Coronary artery (tissue), 2 donors: ENCODE measurements at places on chromosomes 4 and X.

GRCh38 chrX:82589410-82589809, 918.7 kb upstream of the POU3F4 start:
- DNase-seq, result no peak

GRCh38 chrX:31228909-31229308, 157.1 kb upstream of the FTHL17 start:
- no peak for DNase-seq

DNA sequence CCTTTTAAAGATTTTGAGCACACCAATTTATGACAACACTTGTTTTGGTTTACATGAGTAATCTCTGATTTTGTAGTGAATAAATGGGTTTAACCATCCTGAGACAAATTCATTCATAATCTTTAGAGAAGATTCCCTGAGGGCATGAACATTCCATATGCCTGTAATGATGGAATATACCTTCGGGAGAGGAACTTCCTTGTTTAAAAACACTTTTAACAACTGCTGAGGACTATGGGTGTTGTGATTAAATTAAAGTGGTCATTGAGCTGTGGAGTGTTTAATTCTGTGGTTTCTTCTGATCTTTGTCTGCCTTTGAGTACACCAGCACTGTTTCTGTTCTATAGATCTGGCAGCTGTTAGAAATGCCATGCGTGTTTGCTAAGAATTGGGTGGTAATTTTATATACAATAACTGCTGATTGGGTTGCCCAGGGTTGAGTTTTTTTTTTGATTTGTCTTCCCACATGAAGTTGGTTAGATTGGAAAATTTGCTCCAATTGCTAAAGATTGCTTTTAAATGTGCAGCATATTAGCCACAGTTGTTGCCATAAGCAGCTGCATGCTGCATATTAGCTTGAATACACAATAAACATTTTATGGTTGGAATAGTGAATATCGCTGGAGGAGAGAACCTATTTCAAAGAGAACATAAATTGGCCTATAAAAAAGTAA, 86.8 kb downstream of the DCLK2 start:
- DNase-seq, result no peak

- DNase-seq, result no peak
Observed at GRCh38 chrX:106246511-106246910, 78.4 kb downstream of the PWWP3B start.

DNA sequence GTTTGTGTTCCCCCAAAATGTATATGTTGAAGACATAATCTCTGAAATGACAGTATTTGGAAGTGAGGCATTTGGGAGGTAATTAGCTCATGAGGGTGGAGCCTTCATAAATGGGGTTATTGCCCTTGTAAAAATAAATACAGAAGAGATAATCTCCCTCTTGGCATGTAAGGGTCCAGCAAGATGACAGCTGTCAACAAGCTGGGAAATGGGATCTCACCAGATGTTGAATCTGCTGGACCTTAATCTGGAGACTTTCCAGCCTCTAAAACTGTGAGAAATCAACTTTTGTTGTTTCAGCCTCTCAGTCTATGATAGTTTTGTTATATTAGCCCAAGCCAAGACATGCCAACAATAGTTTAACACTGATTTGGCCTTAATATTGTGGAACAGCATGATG, 438.2 kb upstream of the PCDH7 start:
- no peak for DNase-seq

- no peak for DNase-seq
Observed at GRCh38 chrX:120145295-120145925, 13.0 kb upstream of the RHOXF2 start.

GRCh38 chr4:112287258-112287989, 1.7 kb upstream of the TIFA start:
- no peak for DNase-seq

DNA sequence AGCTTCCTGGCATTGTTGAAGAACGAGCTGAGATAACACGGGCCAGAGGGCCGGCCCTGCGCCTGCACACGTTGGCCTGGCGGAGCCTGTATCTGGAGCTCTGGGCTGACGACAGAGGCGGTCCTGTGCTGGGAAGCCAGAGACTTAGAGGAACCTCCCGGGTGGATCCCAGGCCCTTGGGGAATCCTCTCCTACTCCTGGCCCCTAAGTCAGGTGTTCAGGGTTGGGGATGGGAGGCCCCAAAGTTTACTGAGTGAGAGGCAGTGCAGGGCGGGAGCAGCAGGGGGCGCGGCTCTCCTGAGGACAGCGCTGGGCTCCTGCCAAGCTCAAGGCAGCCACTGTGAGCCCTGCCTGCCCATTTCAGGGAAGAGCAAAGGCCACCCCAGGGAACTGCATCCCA, 2.5 kb upstream of the HTRA3 start:
- no peak for DNase-seq

DNA sequence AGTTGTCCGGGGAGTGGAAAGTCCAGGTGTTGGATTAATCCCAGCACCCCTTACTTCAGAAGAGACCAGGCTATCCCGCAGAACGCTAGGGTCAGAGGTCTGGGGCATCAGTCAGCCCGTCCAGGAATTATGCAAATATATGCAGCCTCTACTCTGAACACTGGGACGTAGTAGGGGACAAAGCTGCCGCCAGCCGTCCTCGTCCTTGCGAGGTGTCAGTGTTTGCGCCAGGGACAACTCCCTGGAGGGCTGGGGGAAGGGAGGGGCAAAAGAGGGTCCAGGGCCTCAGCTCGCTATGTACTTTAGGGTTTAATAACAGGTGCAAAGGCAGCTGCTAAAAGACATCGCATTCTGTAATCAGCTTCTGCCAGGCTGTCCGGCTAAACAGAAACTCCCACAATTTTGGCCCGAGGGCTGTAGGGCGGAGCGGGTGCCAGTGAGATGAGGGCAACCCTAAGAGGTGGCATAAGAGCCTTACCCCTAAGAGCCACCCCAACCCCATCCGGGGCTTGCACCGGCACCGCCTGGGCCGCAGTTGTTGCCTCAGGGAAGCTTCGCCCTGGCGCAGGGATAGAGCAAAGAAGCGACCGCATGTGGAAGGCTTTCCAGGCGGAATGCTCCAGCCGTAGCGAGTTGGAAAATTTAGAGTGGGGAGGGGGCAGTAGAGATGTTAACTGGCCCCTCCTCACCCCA, 8.4 kb downstream of the HAND2 start:
- DNase-seq, result no peak

DNA sequence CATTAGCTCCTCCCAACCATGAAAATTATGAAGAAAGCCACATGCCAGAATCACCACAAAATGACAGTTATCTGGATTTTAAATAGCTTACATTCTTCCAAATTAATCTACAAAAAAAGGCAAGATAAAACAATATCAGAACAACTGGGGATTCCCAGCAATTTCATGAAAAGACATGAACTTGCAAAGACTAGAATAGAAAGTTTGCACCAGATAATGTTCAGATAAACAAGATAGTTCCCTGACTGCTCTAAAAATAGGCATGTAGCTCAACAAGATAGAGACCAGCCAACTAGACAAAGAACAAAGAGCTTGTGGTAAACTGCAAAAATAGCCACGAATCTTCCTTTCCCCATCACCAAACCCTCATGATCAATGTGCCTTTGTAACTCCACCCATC, 30.3 kb upstream of the DDX53 start:
- no peak for DNase-seq

- no peak for DNase-seq
Observed at GRCh38 chr4:122865425-122865824, 38.8 kb downstream of the FGF2 start.

GRCh38 chr4:40369437-40370274, 34.5 kb downstream of the CHRNA9 start:
- DNase-seq, result no peak

GRCh38 chr4:25449270-25449669, 72.2 kb downstream of the ANAPC4 start:
- no peak for DNase-seq

GRCh38 chrX:53003111-53003510, 44.8 kb upstream of the FAM156A start:
- DNase-seq, result no peak

DNA sequence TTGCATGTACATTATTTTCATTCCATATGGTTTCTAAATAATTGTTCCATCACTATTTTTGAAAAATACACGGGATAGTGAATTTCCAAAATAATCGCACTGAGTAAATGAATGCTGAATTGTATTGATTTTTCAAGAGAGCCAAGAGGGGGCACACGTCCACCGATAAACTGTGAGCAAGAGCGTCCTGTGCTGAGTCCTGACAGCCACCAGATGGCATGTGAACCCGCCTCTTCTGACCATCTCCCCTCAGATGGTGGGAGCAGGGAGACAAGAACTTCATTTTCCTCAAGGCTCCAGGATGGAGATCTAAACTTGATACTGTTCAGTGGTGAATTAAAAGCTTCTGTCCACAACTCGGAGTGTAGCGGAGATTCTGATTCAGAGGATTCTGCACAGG, 30.6 kb upstream of the IL9R start:
- DNase-seq, result no peak

DNA sequence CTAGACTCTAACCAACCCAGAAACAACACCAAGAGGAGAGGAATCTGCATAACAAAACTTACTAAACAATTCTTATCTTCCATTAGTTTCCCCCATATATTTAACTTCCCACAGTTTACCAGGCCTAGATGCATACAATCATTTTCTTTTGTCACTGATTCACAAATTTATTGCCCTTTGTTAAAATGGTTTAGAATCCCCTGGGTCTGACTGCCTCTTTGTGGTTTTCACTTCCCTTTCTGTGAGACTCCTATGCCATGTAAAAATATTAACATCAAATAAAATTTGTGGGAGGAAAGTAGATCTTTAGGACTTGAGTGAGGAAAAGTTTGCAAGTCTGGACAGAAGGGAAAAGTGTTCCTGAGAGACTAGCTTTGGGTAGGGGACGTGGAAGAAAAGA, 393.8 kb upstream of the CNKSR2 start:
- DNase-seq, result no peak

DNA sequence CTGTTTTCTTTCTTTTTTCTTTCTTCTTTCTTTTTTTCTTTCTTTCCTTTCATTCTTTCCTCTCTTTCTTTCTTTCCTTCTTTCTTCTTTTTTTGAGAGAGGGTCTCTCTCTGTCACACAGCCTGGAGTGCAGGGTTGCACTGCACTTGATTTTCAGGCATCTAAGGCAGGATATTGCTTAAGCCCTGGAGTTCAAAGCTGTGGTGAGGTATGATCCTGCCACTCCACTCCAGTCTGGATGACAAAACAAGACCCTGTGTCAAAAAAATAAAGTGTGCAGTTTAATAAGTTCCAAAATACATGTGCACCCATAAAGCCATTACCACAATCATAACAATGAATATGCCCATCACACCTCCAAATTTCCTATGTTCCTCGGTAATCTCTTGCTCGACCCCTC, 10.6 kb upstream of the ZNF718 start:
- no peak for DNase-seq

- DNase-seq, result no peak
Observed at GRCh38 chrX:121546317-121546716, 498.9 kb downstream of the GLUD2 start.

GRCh38 chrX:40201329-40201885, 103.6 kb upstream of the BCOR start:
- DNase-seq, result no peak

DNA sequence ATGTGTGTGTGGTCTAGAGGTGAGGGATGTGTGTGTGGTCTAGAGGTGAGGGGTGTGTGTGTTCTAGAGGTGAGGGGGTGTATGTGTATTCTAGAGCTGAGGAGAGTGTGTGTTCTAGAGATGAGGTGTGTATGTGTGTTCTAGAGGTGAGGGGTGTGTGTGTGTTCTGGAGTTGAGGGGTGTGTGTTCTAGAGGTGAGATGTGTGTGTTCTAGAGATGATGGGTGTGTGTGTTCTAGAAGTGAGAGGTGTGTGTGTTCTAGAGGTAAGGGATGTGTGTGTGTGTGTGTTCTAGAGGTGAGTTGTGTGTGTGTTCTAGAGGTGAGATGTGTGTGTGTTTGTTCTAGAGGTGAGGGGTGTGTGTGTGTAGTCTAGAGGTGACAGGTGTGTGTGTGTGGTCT, 1.3 kb downstream of the BST1 start:
- no peak for DNase-seq

GRCh38 chr4:129136433-129136832, 40.5 kb downstream of the C4orf33 start:
- DNase-seq, result no peak

DNA sequence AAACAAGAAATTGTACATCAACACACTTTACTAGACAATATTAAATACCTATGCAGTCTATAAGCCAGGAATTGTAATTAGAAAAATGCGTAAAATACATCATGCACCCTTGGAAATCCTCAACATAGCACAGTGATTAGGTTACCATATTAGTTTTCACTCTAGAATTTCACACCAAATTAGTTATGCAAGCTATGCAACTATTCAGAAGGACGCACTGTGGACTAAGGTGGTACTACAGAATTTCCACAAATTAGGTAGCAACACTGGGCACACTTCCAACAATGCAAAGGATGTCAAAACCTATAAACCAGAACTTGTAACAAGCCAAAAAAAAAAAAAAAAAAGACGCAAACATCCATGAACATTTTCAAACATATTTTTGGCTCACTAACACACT, 71.1 kb upstream of the ZCCHC13 start:
- DNase-seq, result no peak

- DNase-seq, result no peak
Observed at GRCh38 chr4:38025665-38026064, 65.5 kb downstream of the PTTG2 start.

DNA sequence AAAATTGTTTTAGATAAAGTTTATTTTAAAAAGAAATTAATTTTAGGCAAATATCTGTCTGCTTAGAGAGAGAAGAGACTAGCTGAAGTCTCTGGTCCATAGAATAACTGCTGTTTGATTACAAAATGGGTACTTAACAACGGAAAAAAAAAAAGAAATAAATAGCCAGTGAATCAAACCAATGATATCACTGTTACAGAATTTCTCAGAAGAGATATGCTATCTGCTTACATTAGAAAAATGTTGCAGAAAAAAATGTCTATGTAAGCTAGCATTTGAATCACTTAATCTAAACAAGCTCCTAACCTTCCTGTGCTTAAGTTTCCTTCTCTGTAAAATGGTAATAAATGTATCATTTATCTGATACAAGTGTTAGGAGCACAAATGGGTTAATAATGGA, 189.9 kb downstream of the IL15 start:
- DNase-seq, result no peak

DNA sequence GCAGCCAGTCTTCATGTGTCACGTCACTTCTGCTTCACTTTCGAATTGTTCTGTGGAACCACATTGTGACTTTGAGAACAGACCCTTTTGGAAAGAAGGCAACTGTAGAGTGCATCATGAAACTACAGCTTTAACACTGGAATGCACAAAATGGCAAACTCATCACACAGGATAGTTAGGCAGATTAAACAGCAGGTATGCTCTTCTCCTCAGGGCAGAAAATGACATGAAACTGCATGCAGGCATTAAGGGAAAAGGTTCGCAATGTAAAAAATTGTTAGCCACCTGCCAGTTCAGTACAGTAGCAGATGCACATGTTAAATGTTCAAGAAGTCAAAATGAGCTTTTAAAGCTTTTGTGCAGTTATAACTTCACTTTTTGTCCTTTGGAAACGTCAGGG, 864.6 kb upstream of the IGFBP7 start:
- no peak for DNase-seq

- no peak for DNase-seq
Observed at GRCh38 chrX:72554448-72555140, 18.0 kb downstream of the HDAC8 start.

DNA sequence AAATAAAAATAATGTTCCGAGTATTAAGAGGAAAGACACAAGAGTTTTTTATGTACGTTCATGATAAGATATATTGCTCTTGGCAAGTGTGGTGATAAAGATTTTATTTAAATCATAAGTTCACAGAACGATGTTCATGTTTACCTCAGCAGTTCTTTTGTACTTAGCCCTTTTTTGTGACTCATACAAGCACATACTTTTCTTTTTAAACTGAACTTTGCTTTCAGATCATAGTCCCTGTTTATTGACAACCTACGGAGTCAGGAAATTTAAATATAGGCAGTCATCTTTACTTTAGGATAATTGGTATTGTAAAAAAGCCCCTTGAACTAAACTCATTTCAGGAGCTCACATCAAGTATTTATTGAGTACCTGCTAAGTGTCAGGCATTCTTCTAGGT, 1.3 kb upstream of the CTSO start:
- DNase-seq, result no peak
